Thyroid gland (tissue), 4 donors: ENCODE measurements at places on chromosomes 7 and 10. TPM values are rescaled to one million over a fixed set of nuclear protein-coding genes. Genes with fewer than 3 reads are reported as not detected.

Gene ST8SIA6
- total RNA-seq, result 0.45 TPM

Gene TMEM273
- total RNA-seq, result 13.9 TPM

Gene TMEM176A
- 3.7 TPM for total RNA-seq

Gene SPAM1
- total RNA-seq, result not detected

Gene KCNMA1
- 2.5 TPM for total RNA-seq

Gene GBX1
- not detected for total RNA-seq

Gene ZPBP
- 1.5 TPM for total RNA-seq

Gene NACAD
- total RNA-seq, result 1.2 TPM

Gene LIPN
- not detected for total RNA-seq

Gene RAPGEF5
- 32.1 TPM for total RNA-seq

Gene RELN
- 21.7 TPM for total RNA-seq

Gene KLLN
- total RNA-seq, result 0.42 TPM

Gene HTR7
- total RNA-seq, result not detected

Gene SLC16A12
- total RNA-seq, result 25.4 TPM
